ENCODE measurements at places on chromosomes 6 and 20.

DNA sequence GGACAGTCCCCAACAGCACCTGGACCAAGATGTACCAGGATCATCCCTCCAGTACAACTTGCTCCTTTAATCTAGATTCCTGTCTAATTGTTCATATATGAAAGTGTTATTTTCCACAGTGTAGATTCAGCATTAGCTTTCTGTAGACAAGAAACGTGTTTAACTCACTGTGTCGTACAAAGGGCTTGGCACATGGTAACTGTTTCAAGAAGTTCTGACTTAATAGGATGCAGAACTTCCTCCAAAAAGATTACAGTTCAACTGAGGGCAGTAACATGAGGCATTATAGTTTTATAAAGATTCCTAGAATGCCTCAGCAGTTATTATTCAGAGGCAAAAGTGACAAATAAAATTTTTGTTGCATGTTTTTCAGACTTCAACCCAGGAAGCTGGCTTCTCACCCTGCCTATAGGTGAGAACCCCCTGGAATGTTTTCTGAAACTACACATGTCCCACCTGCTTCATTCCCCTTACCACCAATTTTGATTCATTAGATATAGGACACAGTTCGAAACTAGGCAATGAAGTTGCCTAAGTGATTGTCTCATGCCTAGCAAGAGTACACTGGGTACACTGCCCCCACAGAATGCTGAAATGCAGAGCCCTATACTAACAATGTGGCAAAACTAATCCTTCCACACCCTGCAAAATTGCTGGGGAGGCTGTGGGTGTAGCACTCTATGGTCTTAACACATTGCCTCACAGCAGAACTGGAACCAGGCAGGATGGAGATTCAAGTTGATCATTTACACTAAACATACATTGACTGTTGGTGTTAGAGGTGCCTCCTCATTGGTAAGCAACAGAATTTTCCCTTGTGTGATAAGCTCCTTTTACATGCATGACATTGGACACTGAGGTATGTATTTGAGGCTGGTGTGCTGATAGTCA lies 22.6 kb upstream of the SH3BGRL2 start:
- DNase-seq, result no peak

GRCh38 chr20:47244451-47244850 lies 112.0 kb downstream of the ZMYND8 start:
- DNase-seq, result no peak

DNA sequence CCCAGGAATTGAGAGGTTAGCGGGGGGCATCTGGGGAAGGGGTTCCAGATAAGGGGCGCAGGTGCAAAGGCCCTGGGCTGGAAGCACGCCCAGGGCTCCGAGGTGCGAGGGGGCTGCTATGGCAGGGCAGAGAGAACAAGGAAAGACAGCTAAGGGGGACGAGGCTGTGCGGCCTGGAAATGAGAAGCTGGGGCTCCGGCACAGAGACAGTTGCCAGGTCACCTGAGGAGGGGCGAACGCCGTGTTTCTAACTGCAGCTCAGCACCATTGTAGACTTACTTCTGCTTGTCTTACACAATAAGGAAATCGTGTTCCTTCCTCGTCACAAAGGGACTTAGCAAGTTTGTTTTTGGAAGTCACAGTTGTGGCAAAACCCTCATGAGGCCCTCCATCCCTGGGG lies 68.9 kb upstream of the TBXT start:
- DNase-seq, result no peak

- DNase-seq, result no peak
Measured at GRCh38 chr6:44675449-44675848, 287.9 kb downstream of the CDC5L start.

- no peak for DNase-seq
Measured at GRCh38 chr6:170042123-170042522, 248.8 kb downstream of the DLL1 start.

DNA sequence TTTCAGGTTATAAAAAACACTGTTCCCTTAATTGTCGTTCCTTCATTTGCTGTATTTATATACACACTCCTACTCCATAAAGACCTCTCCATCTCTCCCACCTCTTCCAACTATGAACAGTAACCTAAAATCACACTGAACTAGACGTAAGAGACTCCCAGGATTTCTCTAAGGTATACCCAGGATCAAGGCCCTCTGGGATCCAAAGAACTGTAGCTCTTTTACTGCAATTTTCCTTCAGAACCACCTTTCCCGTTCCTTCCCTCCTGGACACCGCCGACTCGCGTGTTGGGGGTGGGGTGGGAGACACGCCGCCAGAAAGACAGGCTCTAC lies 680 bp downstream of the LATS1 start:
- DNase-seq, result no peak

DNA sequence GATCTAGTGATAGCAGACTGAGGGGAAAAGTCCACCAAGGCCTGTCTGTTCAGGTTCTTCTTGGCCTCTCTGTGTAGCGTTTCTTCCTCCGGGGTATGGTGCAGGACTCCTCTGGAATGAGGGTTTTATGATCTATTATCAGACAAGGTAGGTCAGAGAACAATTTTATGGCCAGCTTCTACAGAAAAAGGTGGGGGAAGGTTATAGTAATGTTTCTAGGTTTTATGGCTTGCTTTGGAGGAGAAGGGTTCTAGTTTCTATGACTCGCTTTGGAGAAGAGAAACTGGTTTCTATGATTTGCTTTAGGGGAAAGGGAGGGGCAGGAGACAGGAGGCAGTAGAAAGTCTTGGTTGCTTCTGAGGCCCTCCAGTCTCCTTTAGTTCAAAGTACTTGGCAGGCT lies 144.8 kb upstream of the LAMA2 start:
- DNase-seq, result no peak

DNA sequence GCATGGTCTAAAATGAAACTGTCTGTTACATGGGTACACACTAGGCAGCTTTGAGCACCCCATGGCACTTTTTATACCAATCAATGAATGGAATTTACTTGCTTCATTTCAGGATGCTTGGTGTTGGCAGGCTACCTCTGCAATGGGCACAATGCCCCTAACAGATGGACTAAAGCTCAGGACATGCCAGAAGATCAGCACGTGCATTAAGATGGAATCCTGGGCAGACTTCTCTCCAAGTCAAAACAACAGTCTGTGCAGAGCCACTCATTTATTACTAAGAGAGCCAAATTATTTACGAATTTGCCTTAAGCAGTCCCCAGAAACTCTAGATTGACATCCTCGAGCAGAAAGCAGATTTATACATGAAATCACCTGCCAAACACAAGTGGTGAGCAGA lies 55.8 kb upstream of the SCML4 start:
- DNase-seq, result no peak

- DNase-seq, result no peak
Measured at GRCh38 chr6:10862361-10862760, 19.5 kb downstream of the GCM2 start.

GRCh38 chr6:127690092-127690491 lies 113.1 kb downstream of the C6orf58 start:
- DNase-seq, result no peak

- DNase-seq, result no peak
Measured at GRCh38 chr6:25034431-25034921, 98.7 kb upstream of the RIPOR2 start.

DNA sequence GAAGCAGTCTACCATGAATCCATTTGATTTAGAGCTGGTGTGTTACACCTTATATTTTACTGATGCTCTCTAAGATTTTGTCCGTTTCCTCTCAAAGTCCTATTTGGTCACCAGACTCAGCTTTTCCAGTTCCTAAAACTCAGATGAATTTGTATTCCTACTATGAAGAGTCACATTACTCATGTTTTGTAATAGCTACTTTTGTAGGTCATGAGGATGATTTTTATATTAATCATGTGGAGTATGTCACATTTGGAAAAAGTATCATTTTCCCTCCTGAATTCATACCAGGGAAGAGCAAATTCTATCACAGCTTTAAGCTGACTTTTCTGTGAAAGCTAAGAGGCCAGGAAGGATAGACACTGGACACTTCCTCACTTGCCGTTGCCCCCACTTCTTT lies 140.6 kb upstream of the SCGN start:
- no peak for DNase-seq

DNA sequence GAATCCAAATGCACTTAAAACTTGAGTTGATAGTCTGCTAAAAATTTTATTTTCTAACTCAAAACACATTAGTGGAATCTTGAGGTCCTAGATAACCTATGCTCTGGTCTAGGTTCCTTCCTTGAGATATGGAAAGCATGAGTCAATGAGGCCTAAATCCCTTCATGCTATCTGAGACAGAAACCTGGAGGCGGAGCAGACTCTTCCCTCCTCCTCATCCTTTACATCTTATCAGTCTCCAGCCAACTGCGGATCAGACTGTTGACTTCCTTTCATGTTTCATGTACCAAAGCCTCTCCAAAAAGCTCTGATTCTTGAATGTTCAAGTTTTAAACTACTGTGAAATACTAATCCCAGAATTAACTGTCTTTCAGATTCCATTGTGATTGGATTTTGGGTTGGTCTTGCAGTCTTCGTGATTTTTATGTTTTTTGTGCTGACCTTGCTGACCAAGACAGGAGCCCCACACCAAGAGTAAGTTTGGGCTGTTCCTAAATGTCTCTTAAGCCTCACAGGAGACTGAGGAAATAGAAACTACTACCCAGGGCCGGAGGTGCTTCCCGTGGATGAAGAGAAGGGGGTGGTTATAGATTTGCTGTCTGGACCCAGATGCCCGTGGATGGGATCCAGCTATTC lies 29.1 kb downstream of the MRAP2 start:
- DNase-seq, result no peak

DNA sequence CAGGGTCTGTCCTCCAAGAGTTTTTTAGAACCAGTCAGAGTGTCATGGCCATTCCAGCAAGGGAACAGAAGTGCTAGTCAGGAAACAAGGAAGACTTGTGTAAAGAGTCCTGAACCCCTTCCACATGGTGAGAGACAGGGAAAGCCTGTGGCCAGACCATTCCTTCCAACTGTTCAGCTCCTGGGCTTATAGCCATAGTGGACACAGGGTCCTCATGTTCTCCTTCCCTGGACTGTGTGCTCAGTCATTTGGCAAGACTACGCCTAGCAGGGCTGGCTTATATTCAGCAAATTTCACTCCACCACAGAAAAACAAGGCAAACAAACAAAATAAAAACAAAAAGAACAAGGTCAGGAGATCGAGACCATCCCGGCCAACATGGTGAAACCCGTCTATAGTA lies 60.5 kb downstream of the NRN1 start:
- DNase-seq, result no peak

GRCh38 chr20:20752712-20753111 lies 40.3 kb upstream of the RALGAPA2 start:
- no peak for DNase-seq

- DNase-seq, result no peak
Measured at GRCh38 chr20:23668477-23668951, 20.3 kb downstream of the CST4 start.

DNA sequence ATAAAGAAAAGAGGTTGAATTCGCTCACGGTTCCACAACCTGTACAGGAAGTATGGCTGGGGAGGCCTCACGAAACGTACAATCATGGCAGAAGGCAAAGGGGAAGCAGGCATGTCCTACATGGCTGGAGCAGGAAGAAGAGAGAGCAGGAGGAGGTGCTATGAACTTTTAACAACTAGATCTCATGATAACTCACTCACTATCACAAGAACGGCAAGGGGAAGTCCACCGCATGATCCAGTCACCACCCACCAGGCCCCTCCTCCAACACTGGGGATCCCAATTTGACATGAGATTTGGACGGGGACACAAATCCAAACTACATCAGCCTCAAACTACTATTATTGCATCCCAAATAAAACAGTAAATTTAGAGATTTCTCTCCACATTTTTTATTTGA lies 53.6 kb upstream of the CST7 start:
- DNase-seq, result no peak

GRCh38 chr20:62900692-62901584 lies 25.4 kb downstream of the DIDO1 start:
- no peak for DNase-seq

- no peak for DNase-seq
Measured at GRCh38 chr6:11008821-11009220, 35.3 kb downstream of the ELOVL2 start.

GRCh38 chr6:30687659-30688431 lies 1.4 kb upstream of the PPP1R18 start:
- no peak for DNase-seq

DNA sequence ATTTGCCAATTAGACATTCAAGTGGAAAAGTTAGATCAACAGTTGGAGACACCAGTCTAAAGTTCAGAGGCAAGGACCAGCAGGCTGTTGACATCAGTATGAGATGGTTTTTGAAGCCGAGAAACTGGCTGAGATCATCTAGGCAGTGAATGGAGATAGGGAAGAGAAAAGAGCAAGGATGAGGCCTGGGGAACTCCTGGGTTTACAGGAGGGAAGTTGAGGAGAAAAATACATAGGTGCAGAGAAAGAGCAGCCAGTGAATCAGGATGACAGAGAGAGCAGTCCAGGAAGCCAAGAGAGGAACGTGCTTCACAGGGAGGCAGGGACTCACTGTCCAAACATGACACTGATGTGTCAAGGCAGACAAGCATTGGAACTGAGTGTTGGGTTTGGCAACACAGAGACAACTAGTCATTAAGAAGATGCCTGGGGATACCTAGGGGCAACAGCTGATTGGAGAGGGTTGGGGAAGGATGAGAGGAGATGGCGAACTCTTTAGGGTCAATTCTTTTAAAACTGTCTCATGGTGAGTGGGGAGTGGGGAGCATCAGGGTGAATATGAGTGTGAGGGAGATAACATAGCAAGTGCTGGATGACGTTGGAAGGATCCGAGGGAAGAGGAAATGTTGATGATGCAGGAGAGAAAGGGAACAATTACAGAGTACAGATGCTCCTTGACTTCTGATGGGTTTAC lies 13.2 kb upstream of the SALL4 start:
- DNase-seq, result no peak

GRCh38 chr6:87174078-87174579 lies 18.8 kb downstream of the ZNF292 start:
- DNase-seq, result no peak

GRCh38 chr20:46984405-46984804 lies 89.8 kb downstream of the EYA2 start:
- DNase-seq, result no peak

DNA sequence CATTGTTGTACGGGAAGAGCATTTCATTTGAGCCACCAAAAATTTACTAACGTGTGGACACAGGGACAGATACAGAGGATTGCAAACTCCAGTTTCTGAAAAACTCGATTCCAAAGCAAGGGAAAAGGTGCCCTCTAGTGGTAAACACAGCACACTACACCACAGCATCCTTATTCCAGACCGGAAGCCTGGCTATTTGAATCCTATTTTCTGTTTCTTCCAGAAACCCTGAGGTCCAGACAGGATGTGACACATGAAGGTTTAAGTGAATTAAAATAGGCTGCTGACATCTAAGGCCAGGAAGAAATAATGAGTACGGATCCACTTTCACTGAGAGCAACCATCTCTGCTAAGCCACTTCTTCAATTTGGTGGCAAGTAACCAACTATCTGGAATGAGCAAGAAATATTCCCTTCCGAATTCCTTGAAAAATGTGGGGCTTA lies 31.8 kb upstream of the GMPR start:
- peak; percentile 45 for DNase-seq

DNA sequence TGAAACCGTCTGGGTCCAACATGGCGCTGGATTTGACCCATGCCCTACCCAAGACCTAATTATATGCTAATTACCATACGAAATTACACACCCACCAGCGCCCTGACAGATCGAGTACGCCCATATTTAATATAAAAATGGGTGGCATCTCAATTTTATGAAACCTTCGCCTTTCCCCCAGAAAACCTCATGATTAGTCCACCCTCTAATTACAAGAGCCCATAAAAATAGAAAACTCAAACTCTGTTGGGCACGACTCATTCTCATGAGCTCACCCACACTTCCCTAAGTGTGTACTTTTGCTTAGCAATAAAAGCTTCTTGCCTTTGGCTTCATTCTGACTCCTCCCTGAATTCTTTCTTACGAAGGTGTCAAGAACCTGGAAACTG lies 136.4 kb downstream of the OR2B2 start:
- DNase-seq, result no peak

GRCh38 chr6:133092771-133093170 lies 148.4 kb upstream of the EYA4 start:
- DNase-seq, result no peak

Measured in CD4-positive, alpha-beta T cell treated with Interleukin-6 at 100 ng/mL for 8 hours (primary cell).